ENCODE measurements at places on chromosomes 5 and 9. TPM values are rescaled to one million over a fixed set of nuclear protein-coding genes. Genes with fewer than 3 reads are reported as not detected.
A peak's percentile ranks its signal among the peaks of the same experiment; 100 is the strongest.

Gene SLC46A2
- total RNA-seq = 0.43 TPM

DNA sequence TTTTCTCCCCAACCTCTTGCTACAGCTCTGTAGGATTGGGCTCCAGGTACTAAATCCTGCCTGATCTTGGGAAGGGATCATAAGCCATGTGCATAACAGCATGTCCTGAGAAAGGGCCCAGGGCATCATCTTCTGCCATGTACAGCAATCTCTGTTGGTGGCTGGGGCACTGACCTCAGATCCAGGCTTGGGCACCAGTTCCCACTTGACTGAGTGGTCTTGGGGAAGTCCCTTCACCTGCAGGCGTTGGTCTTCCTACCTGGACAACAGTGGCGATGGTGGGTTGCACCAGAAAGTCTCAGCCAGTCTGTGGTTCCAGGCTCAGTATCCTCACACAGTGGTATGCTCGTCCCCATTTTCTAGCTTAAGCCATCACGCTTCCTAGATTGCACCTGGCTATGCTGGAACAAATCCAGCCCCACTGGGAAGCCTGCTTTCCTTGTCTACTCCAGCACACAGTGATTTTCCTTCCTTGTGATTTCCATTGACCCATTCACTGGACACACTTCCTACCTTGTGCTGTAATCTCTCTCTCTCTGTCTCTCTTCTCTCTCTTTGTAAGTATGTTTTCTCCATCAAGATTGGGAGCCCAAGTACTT lies 121.7 kb upstream of the PITX1 start:
- H3K27ac ChIP-seq = no peak overlapping the region
- no peaks in the 10 kb centered on the region for H3K27me3 ChIP-seq
- H3K36me3 ChIP-seq = no peaks in the 10 kb centered on the region
- no peak for DNase-seq
- no peak overlapping the region for H3K4me3 ChIP-seq

DNA sequence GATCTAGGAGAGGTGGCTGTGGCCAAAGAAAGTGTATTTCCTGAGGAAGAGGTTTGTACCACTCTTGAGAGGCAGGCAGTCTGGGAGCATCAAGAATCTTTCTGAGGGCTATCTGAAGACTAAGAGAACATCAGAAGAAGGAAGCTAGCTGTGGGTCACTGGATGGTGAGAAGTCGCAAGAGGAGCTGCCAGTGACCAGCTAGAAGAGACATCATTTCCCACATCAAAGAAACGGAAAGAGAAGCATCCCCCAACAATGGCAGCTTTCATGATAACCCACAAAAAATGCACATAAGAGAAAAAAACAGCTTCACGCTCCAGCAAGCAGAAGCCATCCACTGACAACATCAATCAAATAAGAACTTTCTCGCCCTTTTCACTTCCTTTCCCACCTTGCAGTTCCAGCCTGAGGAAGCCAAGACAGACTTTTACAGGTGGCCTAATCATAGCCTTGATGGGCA lies 25.0 kb upstream of the CEP78 start:
- no peak for DNase-seq
- no peaks in the 10 kb centered on the region for H3K27me3 ChIP-seq
- no peaks in the 10 kb centered on the region for H3K4me1 ChIP-seq
- no peaks in the 10 kb centered on the region for H3K36me3 ChIP-seq
- no peak overlapping the region for H3K27ac ChIP-seq

Gene PCDHGA4
- 4.4 TPM for total RNA-seq

DNA sequence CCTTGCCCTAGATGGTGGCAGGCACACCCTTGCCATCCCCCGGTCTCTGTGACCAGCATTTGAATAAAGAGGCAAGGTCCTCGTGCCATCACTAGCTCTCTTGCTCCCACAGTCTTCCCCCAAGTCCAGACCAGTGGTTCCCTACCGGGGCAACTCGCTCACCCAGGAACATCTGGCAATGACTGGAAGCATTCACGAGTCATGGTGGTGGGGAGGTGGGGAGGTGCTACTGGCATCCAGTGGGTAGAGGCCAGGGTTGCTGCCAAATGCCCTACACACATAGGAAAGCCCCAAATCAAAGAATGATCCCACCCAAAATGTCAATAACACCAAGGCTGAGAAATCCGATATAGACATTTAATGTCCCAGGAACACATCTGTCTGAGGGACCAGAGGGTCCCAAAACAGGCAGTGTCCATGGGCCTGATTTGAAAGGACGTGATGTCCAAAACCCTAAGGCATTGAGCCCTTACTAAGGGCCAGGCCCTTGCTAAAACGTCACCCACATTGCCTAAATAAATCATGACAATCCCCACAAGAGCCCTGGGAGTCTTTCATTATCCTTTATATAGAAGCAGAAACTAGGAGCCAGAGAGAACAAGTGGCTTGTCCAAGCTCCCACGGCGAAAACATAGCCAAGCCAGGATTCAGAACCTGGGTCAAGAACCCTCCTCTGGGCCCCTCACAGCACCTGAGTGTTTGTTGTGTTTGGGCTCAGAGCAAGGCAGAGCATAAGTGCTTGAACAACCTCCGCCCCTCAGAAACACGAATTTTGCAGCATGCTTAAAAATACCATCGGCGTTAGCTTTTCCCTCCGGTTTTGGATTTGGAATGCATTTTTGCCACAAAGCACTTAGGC lies 119.3 kb upstream of the WWC1 start:
- H3K4me1 ChIP-seq = peaks cover 7% of the 10 kb centered on the region
- no peaks in the 10 kb centered on the region for H3K36me3 ChIP-seq
- peak overlapping the region; percentile 47 for H3K27ac ChIP-seq
- H3K27me3 ChIP-seq = no peaks in the 10 kb centered on the region
- no peak for DNase-seq

GRCh38 chr9:136629879-136630661 lies 32.6 kb upstream of the EGFL7 start:
- DNase-seq = no peak
- H3K27me3 ChIP-seq = no peaks in the 10 kb centered on the region
- no peaks in the 10 kb centered on the region for H3K36me3 ChIP-seq
- no peak overlapping the region for H3K27ac ChIP-seq
- no peak overlapping the region for H3K4me3 ChIP-seq

DNA sequence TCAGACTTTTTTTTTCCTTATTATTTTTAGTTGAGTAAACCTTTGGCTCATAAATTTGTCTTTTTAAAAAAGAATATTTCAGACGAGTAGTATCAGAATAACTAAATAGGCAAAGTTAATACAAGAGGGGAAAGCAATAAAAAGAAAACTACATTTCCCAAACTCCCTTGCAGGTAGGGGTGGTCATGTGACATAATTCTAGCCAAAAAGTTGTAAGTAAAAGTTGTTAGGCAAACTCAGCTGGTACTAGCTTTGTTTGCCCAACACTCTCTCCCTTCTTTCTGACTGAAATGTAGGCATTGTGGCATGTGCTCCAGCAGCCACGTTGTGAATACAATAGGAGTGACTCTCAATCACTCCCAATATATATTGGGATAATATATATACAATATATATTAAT lies 20.9 kb downstream of the GIN1 start:
- H3K27me3 ChIP-seq = no peaks in the 10 kb centered on the region
- H3K4me1 ChIP-seq = no peaks in the 10 kb centered on the region
- no peak overlapping the region for H3K27ac ChIP-seq
- DNase-seq = no peak
- H3K36me3 ChIP-seq = peaks cover 25% of the 10 kb centered on the region

DNA sequence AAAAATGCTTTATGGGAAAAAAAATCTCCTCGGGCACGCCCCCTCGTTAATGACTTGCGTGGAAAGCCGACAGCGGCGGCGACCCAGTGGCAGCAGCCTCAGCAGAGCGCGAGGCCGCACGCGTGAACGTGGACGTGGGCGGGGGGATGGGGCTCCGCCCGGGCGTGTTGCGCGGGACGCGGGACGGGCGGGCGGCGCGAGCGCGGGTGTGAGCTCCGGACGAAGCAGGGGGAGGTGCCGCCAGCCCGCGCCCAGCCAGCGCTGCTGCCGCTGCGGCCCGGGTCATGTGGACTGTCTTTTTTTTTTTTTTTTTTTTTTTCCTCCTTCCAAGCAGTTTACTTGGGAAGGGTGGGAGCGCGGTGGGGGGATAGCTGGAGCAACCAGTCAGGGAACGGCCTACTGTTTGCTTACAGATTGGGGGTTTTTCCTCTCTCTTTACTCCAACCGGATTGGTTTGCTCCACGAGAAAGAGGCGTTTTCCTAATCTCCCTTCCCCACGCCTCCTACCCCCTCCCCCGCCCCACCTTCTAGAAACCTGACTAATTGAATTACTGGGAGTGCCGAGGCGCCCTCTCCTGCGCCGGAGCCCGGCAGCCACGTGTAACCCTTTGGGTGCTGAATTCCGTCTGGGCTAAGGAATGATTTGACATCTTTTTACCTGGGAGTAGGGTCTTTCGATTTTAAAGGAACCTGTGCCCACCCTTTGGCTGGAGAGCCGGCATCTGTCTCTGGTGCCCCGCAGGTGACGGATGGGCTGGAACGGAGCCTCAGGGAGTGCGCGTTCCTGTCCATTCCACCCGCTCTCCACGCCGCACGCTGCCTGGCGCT lies 1.7 kb upstream of the EFNA5 start:
- peaks cover 14% of the 10 kb centered on the region for H3K4me1 ChIP-seq
- H3K36me3 ChIP-seq = no peaks in the 10 kb centered on the region
- H3K4me3 ChIP-seq = peak overlapping the region; percentile 57
- peak overlapping the region; percentile 92 for H3K27ac ChIP-seq

Gene BNIP1
- 7.2 TPM for total RNA-seq

DNA sequence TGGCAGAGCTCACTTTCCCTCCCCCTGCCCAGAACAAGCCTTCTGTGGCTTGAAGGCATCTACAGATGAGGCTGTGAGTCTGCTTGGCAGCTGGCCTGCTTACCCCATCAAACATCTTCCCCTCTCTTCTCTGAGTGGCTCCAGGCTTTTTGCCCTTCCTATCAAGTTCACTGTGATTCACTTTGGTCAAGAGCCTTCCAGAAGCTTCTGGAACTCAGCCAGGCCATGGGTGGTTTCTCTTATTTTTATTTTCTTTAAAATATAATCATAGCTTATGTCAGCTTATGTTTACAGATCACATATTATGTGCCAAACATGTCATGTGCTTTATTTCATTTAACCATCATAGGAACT lies 267.0 kb downstream of the SEC61B start:
- H3K36me3 ChIP-seq = no peaks in the 10 kb centered on the region
- H3K4me3 ChIP-seq = no peak overlapping the region
- H3K27me3 ChIP-seq = no peaks in the 10 kb centered on the region
- no peak overlapping the region for H3K27ac ChIP-seq
- no peaks in the 10 kb centered on the region for H3K4me1 ChIP-seq

Gene GDA
- 0.44 TPM for total RNA-seq

- H3K4me3 ChIP-seq = no peak overlapping the region
- DNase-seq = no peak
- H3K27ac ChIP-seq = no peak overlapping the region
- H3K36me3 ChIP-seq = no peaks in the 10 kb centered on the region
- H3K4me1 ChIP-seq = no peaks in the 10 kb centered on the region
- no peaks in the 10 kb centered on the region for H3K27me3 ChIP-seq
Observed at GRCh38 chr5:52199833-52200232, 587.9 kb upstream of the ITGA1 start.

DNA sequence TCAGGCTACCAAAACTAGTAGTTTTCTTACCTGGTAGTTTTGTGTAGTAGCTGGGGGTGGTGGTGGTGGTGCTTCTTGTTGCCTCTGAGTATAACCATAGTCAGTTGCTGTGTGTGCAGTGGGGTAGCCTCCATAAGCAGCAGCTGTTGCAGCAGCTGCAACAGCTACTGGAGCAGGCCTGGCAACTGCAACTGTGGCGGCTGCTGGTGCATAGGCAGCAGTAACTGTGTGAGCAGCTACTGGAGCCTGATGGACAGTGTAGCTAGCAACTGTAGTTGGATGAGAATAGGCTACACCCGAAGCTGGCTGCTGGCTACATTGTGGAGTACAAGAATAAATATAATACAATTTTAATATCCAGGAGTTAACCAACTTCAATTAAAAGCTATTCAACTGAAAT lies 24.7 kb downstream of the ZFR start:
- no peak for DNase-seq
- H3K27me3 ChIP-seq = no peaks in the 10 kb centered on the region
- H3K27ac ChIP-seq = peak overlapping the region; percentile 38
- no peak overlapping the region for H3K4me3 ChIP-seq
- H3K36me3 ChIP-seq = peaks cover 19% of the 10 kb centered on the region

DNA sequence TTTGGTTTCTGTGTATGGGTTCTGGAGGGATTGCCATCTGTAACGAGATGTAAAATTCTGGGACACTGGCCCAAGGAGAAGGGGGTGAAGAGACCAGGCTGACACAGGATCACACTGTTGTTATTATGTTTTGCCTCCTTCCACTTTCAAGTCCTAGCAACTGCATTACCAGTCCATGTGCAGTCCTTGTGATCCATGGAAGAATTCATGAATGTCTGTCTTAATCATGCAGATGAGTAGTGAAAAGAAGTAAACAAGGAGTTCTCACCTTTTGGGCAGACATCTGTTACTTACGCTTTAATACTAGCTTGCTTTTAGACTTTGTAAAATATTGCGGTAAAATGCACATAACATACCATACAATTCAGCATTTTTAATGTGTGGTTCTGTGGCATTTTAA lies 18.3 kb downstream of the MEGF10 start:
- H3K4me3 ChIP-seq = no peak overlapping the region
- H3K27ac ChIP-seq = no peak overlapping the region
- no peaks in the 10 kb centered on the region for H3K4me1 ChIP-seq
- H3K27me3 ChIP-seq = no peaks in the 10 kb centered on the region
- H3K36me3 ChIP-seq = no peaks in the 10 kb centered on the region

GRCh38 chr5:156963125-156963524 lies at the start of gene TIMD4:
TSS of gene TIMD4 (minus strand) at chr5:156963226. CDS start at chr5:156963198, 28 bp downstream.
- no peak for DNase-seq
- no peaks in the 10 kb centered on the region for H3K27me3 ChIP-seq
- no peaks in the 10 kb centered on the region for H3K36me3 ChIP-seq
- no peak within 1 kb of the TSS for H3K27ac ChIP-seq
- no peak within 1 kb of the TSS for H3K4me3 ChIP-seq

DNA sequence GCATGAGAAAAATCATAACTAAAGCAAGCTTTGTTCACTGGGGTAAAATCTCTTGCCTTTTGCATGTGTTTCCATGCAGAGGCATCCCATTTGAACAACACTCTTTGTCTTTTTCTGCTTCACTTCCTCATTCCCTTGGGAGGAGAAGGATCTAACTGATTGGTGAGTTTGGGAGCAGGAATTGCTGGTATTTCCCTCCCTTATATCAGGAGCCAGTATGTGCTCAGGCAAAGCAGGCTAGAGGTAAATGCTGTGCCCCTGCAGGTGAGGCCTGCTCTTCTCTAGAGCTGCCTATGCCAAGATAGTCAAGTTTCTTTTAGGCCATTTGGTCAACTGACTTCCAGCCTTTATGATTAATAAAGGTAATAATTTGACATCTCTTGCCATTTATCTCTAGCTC lies 179.9 kb downstream of the COX7C start:
- DNase-seq = no peak
- no peak overlapping the region for H3K27ac ChIP-seq
- no peaks in the 10 kb centered on the region for H3K27me3 ChIP-seq

- H3K27me3 ChIP-seq = no peaks in the 10 kb centered on the region
- DNase-seq = no peak
Observed at GRCh38 chr5:84381502-84382362, 2.9 kb downstream of the EDIL3 start.

- DNase-seq = peak; percentile 11
- no peaks in the 10 kb centered on the region for H3K4me1 ChIP-seq
- no peak overlapping the region for H3K4me3 ChIP-seq
- no peak overlapping the region for H3K27ac ChIP-seq
- no peaks in the 10 kb centered on the region for H3K27me3 ChIP-seq
- H3K36me3 ChIP-seq = no peaks in the 10 kb centered on the region
Observed at GRCh38 chr5:179113945-179114641, 53.9 kb downstream of the ZNF354C start.
